Activated gamma-delta T cell treated with anti-CD3 and anti-CD28 coated beads, Interleukin-2, amount 50 U/mL, for 16 hours (primary cell): ENCODE measurements at places on chromosomes 3 and 15.

DNA sequence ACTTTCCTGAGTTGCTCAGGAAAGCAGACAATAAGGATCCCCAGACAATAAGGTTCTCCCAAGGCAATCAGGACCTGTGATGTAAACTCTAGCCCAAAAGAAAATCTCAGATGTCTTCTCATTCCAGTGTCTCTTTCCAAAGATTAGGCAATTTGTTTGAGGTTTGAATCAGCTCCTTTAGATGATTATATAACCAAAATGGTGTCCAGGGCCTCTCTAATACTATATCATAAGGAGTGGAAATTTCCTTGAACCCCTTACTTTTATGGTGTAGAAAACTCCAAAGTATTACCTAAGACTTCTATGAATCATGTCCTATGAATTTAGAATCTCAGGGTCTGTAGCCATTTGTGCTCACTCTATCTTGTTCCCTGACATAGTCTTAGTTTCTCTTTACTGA, 65.9 kb downstream of the GPR176 start:
- DNase-seq: no peak

- DNase-seq: no peak
Measured at GRCh38 chr3:189710620-189711402, 79.6 kb downstream of the TP63 start.

GRCh38 chr3:58991026-58991425, 58.8 kb downstream of the CFAP20DC start:
- DNase-seq: no peak

- DNase-seq: no peak
Measured at GRCh38 chr3:127929818-127930413, 14.9 kb downstream of the KBTBD12 start.

DNA sequence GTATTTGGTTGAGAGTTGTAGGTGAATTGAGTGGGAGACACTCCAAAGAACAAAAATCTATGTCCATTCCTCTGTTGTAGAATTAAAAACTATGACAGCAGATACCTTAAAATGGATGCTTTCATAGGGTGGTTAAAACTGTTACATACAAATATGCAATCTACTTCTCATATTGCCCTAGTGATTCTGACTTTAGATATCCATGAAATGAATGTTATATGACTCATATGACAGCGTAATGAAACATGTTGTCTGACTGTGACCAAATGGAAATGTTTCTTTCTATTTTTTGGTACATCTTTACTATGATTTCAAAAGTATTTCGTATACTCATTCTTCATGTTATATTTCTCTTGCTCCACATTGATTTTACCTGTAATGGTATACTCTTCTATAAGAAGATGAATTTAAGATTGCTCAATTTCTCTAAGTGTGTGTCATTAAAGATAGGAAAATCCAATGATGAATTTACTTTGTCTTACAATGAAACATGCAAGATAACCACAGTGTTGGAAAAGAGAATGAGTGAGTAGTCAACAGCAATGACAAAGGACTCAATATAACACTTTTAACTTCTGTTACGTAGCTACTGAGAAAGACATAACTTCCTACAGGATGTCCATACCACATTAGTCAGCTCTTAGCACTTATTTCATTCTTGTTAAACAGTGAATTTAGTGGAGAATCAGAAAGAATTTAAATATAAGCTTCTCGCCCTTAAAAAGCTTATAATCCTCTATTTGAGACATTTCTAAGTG, 79.3 kb upstream of the LSAMP start:
- DNase-seq: no peak

DNA sequence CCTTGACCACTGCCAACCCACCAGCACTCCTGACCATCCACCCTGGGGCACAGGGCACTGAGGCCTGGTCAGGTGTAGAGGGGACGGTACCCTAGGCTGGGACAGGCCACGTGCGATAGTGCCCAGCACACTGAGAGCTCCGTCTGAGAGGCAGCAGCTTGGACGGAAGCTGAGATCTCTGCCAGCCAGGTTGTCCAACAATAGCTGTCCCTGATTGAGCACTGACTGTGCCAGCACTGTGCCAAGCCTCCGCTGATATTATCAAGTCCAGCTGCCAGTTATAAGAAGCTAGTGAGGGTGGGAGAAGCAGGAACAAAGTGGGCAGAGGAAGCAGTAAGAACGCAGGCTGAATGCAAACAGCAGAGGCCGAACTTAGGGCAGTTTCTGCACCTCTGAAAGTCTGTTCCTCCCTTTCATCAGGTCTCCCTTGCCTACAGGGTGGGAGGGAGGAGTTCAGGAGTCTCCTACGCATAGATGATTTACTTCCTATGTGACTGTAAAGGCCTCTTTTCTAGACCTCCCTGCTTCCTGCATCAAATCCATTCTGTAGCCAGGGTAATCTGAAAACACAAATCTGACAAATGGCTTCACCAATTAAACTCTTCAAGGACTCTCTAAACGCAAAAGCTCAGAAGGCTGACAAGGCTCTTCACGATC, 29.7 kb downstream of the MRPS11 start:
- DNase-seq: no peak
